ENCODE measurements at places on chromosomes 7 and 10. TPM values are rescaled to one million over a fixed set of nuclear protein-coding genes. Genes with fewer than 3 reads are reported as not detected.

HOXA9 gene
- total RNA-seq, result not detected

PHYHIPL gene
- total RNA-seq, result 0.70 TPM

DNA sequence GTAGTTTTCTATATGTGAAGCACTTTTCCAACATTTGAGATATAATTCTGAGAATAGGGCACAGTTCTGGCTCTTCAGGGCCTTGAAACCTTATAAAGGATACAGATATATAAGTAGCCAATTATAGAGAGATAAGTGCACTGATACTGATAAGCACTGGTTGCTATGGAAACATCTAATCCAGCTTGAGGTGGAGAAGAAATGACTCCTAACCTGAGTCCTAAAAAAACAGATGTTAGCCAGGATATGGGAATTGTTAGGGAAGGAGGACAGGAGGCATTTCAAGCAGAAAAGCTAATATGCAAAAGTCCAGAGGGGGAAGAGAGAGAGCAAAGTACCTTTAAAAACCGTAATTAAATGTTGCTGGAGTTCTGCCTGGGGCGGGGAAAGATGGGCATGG lies 30.8 kb downstream of the STRIP2 start:
- no peaks in the 10 kb centered on the region for H3K27me3 ChIP-seq
- H3K4me3 ChIP-seq, result no peak overlapping the region
- H3K36me3 ChIP-seq, result no peaks in the 10 kb centered on the region
- H3K27ac ChIP-seq, result no peak overlapping the region
- H3K4me1 ChIP-seq, result no peaks in the 10 kb centered on the region
- DNase-seq, result no peak

DNA sequence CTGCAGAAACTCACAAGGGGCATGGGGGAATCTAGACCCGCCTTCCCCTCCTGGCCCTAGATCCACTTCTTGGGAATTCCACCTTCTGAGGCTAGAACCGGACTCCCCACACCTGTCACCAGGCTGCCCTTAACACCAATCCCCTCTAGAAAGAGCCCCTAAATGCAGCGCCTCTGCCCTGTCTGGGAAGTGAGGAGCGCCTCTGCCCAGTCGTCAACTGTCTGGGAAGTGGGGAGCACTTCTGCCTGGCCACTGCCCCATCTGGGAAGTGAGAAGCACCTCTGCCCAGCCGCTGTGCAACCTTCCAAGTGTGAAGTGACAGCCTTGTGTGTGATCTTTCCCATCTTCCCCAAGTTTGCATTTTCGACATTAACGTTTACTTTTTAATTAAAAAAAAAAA lies 8.8 kb downstream of the RCC1L start:
- H3K4me3 ChIP-seq, result no peak overlapping the region
- no peaks in the 10 kb centered on the region for H3K4me1 ChIP-seq
- peak; percentile 53 for DNase-seq

- H3K4me1 ChIP-seq, result peaks cover 11% of the 10 kb centered on the region
- no peak overlapping the region for H3K4me3 ChIP-seq
- no peaks in the 10 kb centered on the region for H3K36me3 ChIP-seq
- H3K27me3 ChIP-seq, result peaks cover 39% of the 10 kb centered on the region
- no peak for DNase-seq
These were observed 345.5 kb downstream of the REEP3 start for GRCh38 chr10:63866747-63867140.

DNA sequence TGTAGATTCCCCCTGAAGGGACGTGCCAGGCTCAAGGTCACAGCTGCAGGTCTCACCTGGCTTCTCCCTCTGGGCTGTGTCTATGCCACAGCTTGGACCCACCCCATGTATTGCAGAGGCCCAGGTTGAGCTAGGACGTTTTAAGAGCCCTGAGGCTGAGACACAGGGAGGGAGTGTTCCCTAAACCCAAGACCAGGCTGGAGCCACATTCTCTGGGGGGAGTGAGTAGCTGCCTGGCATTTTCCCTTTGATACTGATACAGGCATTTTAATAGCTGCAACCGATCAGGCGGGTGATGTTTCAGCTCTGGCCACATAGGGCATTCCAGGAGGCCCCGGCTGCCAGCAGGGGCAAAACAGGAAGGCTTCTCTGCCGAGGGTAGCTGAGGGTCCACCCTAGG lies 13.4 kb downstream of the COL13A1 start:
- H3K27me3 ChIP-seq, result no peaks in the 10 kb centered on the region
- H3K36me3 ChIP-seq, result peaks cover 8% of the 10 kb centered on the region

DNA sequence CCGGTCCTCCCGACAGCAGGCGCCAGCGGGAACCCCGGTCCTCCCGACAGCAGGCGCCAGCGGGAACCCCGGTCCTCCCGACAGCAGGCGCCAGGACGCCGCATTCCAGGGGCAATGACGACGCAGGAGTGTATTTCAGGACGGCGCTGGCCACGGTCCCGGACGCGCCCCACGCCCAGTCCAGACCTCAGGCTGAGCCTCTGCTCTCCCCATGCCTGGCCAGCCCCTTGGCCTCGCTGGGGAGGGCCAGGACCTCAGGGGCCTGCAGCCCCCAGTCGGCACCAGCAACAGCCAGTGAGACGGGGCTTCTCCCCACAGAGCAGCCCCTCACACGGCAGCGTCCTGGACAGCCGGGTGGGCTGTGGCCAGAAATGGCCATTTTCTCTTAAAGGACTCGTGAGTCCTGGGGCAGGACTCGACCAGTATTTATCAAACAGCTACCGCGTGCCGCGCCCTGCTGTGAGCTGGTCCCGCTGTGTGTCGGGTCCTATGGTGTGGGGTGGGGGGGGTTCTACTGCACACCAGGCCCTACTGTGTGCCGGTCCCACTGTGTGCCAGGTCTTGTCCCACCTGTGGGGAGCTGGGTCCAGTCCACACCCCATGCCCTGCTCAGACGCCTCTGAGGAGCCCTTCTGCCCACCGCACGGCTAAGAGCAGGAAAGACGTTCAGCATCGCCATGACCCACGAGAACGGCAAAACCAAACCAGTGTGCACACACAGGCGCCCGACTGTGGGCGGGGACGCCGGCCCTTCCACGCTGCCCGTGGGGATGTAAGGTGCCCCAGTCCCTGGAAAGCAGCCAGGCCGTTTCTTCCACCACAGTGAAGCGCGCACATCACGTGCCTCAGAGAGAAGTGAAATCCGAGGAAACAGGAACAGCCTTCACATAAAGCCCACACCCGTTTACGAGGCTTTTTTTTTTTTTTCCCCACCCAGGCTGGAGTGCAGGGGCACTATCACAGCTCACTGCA lies 33.3 kb downstream of the GET4 start:
- H3K27me3 ChIP-seq, result peaks cover 4% of the 10 kb centered on the region
- peaks cover 4% of the 10 kb centered on the region for H3K4me1 ChIP-seq
- H3K27ac ChIP-seq, result no peak overlapping the region
- H3K36me3 ChIP-seq, result no peaks in the 10 kb centered on the region
- DNase-seq, result no peak

GRCh38 chr10:45585131-45585530 lies 87.4 kb downstream of the ZFAND4 start:
- peaks cover 14% of the 10 kb centered on the region for H3K4me1 ChIP-seq
- no peak overlapping the region for H3K4me3 ChIP-seq
- H3K27me3 ChIP-seq, result no peaks in the 10 kb centered on the region
- peaks cover 4% of the 10 kb centered on the region for H3K36me3 ChIP-seq
- H3K27ac ChIP-seq, result no peak overlapping the region
- DNase-seq, result no peak

DNA sequence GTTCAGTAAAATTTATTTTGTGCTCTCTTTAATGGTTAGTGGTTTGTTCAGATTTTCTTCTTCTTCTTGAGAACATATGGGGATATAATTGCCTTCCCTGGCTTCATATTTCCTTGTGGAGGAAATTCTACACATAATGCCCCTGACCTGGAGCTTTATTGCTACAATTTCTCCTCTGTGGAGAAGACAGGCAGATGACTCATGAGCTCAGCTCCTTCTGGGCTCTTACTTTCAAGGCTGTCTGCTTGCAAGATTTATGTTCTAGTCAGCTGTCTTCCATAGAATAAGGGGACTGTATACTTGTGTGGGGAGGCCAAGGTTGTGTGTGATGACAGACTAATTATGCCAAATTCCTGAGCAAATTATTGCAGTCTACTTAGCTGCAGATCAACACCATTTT lies 1.6 kb downstream of the LRRD1 start:
- no peak for DNase-seq
- peaks cover 2% of the 10 kb centered on the region for H3K36me3 ChIP-seq
- H3K27me3 ChIP-seq, result no peaks in the 10 kb centered on the region
- no peak overlapping the region for H3K27ac ChIP-seq
- H3K4me1 ChIP-seq, result peaks cover 14% of the 10 kb centered on the region
- no peak overlapping the region for H3K4me3 ChIP-seq

GRCh38 chr10:34189830-34190229 lies 625.3 kb downstream of the PARD3 start:
- H3K27ac ChIP-seq, result no peak overlapping the region
- H3K4me3 ChIP-seq, result no peak overlapping the region
- DNase-seq, result no peak

- no peaks in the 10 kb centered on the region for H3K27me3 ChIP-seq
- no peak overlapping the region for H3K4me3 ChIP-seq
- DNase-seq, result no peak
- no peak overlapping the region for H3K27ac ChIP-seq
- peaks cover 9% of the 10 kb centered on the region for H3K4me1 ChIP-seq
These were observed 744.7 kb downstream of the KCNMA1 start for GRCh38 chr10:76892766-76893479.

- no peak overlapping the region for H3K27ac ChIP-seq
- peak; percentile 50 for DNase-seq
- H3K27me3 ChIP-seq, result no peaks in the 10 kb centered on the region
- H3K4me1 ChIP-seq, result peaks cover 12% of the 10 kb centered on the region
- H3K4me3 ChIP-seq, result no peak overlapping the region
These were observed 162.3 kb upstream of the CSTF2T start for GRCh38 chr10:51861731-51862130.

Measured in chondrocyte (in vitro differentiated cells).